ENCODE measurements at places on chromosomes 12 and 14. TPM values are rescaled to one million over a fixed set of nuclear protein-coding genes. Genes with fewer than 3 reads are reported as not detected.

The PLD4 gene
- 7.0 TPM for total RNA-seq

The GUCY2C gene
- not detected for total RNA-seq

- DNase-seq = no peak
These were observed 89.4 kb downstream of the KIF26A start for GRCh38 chr14:104227806-104228205.

GRCh38 chr12:145369-145960, 68.5 kb downstream of the SLC6A12 start:
- DNase-seq = no peak

GRCh38 chr12:68389305-68389704, 57.1 kb upstream of the MDM1 start:
- DNase-seq = no peak

GRCh38 chr14:54291491-54292191, 105.2 kb upstream of the CDKN3 start:
- DNase-seq = no peak

The GLS2 gene
- total RNA-seq = 0.98 TPM

DNA sequence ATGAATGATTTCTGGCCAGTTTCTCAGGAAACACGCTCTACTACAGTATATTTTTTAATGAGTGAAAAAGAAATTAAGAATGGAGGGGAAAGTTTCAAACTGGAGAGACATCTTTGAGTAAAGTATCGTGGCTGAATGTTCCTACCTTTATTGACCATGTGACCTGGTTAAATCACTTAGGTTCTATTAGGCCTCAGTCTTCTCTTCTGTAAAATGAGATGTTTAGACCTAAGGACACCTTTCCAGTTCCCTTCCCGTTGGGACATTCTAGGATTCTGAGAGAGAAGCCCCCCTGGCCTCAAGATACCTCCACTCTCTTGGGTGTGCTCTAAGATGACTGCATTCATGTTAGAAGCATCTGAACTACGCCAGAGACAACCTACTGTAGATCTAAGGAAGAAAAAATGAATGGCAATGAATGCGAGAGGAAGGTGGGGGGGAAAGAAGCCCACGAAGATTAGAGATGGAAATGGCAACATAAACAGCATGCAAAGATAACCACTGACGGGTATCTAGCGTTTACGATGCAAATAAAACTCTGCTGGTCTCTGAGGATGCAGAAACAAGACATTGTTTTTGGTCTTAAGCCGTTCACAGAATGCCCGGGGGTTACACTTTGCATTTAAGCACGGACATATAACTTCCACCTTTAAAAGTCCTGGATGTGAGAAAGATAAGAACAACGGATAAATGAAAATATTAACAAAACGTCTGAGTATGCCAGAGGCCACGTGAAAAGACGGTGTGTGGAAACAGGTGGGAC, 599 bp upstream of the CPSF6 start:
- DNase-seq = no peak

The NANOG gene
- 0.31 TPM for total RNA-seq

GRCh38 chr12:8120072-8120713, 3.2 kb upstream of the CLEC4A start:
- DNase-seq = no peak

The FAM222A gene
- total RNA-seq = 4.7 TPM

- no peak for DNase-seq
These were observed 9.6 kb downstream of the FAIM2 start for GRCh38 chr12:49893753-49894750.

The PITPNM2 gene
- 24.7 TPM for total RNA-seq

The DDX54 gene
- total RNA-seq = 43.9 TPM
